Head of caudate nucleus (tissue), 42 donors: ENCODE measurements at places on chromosomes 12 and 14.
A peak's percentile ranks its signal among the peaks of the same experiment; 100 is the strongest.

DNA sequence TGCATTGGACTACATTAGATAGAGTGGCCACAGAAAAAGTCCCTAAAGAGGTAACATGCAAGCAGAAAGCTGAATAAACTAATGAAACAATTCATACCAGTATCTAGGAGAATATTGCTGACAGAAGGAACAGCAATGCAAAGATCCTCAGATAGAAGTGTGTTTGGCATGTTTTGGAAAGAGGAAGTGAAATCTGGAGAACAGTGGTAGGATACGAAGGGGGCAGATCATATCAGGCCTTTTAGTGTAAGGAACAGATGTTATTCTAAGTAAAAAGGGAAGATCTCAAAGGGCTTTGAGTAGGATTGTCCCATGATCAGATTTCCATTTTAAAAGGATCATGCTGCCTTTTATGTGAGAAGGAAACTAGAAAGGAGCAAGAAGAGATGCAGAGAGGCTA, 342.9 kb downstream of the PAWR start:
- DNase-seq: no peak

- no peak for DNase-seq
Measured at GRCh38 chr14:84566109-84566508, 963.8 kb upstream of the FLRT2 start.

- no peak for DNase-seq
Measured at GRCh38 chr12:86194721-86195120, 61.5 kb downstream of the MGAT4C start.

- no peak for DNase-seq
Measured at GRCh38 chr12:64332296-64332695, 58.3 kb downstream of the C12orf56 start.

DNA sequence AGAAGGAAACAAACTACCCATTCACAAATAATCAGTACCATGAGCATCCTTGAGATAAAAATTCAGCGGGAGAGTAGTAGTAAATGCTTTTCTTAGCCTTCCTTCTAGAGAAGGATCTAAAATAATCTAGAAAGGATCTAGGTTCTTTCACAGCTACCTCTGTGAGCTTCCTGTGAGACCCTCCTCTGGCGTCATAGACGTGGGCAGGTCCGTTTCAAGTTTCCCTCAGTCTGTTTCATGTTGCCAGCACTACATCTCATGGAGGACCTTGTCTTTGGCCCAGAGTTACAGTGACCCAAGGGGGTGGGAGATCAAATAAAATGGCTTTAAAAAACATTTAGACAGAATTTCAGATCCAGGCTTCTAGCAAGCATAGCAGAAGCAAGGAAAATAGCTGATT, 13.6 kb downstream of the DAAM1 start:
- DNase-seq: no peak

GRCh38 chr14:23722675-23723074, 86.5 kb downstream of the DHRS2 start:
- no peak for DNase-seq

DNA sequence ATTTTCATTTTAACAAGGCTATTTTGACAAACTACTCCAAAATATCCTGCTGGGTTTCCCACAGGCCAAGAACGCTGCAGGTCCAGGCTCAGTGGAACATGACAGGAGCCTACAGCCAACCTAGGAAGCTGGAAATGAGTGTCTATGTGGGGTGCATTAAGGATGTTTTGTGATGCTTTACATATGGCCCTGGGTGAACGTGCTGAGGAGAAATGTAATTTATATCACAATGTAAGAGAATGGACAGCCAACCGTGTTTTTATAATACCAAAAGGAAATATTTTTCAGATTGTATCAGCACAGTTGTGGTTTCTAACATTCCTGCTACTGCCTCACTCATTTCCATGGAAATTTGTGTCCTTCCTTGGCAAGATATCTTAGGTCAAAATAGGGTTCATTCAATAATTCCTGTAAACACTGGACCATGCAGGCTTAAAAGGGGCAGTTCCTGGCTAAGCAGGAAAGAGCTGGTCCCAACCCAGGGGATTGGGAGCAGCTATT, 51.5 kb downstream of the ST8SIA1 start:
- no peak for DNase-seq

- DNase-seq: no peak
Measured at GRCh38 chr14:57073986-57074385, 194.7 kb downstream of the EXOC5 start.

DNA sequence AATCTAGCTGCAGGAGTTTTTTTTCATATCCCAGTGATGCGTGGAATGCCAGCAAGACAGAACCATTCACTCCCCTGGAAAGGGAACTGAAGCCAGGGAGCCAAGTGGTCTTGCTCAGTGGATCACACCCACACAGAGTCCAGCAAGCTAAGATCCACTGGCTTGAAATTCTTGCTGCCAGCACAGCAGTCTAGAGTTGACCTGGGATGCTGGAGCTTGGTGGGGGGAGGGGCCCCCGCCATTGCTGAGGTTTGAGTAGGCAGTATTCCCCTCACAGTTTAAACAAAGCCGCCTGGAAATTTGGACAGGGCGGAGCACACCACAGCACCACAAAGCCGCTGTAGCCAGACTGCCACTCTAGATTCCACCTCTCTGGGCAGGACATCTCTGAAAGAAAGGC, 86.9 kb upstream of the STXBP6 start:
- no peak for DNase-seq

DNA sequence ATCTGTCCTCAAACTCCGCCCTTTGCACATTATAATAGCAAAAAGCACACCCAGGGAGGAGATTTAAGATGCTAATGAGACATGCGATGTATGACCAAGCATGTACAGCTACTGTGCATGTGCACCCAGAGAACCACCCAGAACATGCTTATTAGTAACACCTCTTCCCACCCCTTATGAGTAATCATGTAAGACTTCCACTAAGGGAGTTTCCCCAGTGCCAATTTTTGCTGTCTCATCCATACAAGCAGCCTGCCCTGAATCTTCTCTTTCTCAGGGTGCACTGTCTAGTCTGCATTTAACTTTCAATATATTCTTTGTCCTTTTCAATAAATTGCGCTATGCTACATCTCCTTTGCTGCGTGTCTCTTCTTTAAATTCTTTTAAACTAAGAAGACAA, 830.0 kb upstream of the NOVA1 start:
- DNase-seq: no peak

DNA sequence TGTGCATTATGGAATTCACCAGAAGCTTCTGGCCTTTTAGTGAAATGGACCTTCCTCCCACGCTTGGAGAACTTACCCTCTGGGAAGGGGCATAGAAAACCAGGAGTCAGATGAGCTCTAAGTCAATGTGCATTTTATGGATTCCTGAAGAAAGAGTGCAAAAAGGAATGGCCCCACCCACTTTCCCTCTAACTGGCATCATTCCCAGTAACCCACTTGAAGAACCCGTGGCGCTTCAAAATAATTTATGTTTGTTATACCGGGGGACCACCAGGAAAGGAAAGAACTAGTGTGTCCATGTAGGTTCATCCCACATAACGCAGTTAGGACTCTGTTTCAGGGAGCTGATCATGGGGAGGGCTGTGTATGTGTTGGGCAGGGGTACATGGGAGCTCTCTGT, 1153.4 kb downstream of the TMEM121 start:
- no peak for DNase-seq

DNA sequence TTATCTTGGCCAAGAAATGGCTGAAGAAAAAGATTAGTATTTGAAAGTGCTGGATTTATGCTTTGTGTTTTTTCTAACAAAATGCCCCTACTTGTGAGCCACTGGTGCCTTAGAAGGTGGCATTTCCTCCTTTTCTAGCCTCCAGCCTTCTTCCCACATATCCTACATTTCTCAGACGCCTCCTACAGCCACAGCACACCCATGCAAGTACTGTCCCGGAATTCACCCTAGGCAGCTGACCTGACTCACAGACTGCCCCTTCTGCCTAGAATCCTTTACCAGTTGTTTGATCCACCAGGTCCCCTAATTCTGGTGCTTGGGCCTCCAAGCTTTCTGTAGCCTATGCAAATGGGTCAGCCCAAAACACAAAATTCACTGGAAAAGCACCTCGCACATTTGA, 166.0 kb downstream of the FOXN3 start:
- DNase-seq: no peak

- peak; percentile 72 for DNase-seq
Measured at GRCh38 chr14:76926521-76927251, 100.5 kb downstream of the LRRC74A start.

GRCh38 chr14:60563113-60563512, 54.2 kb downstream of the SIX6 start:
- no peak for DNase-seq

GRCh38 chr14:98456231-98456630, 815.8 kb downstream of the BCL11B start:
- no peak for DNase-seq

GRCh38 chr14:57652769-57653168, 159.1 kb upstream of the CCDC198 start:
- DNase-seq: no peak

- DNase-seq: no peak
Measured at GRCh38 chr14:100494645-100495044, 92.6 kb downstream of the BEGAIN start.
